CD4-positive, CD25-positive, alpha-beta regulatory T cell (primary cell): ENCODE measurements at places on chromosomes 16 and 17. TPM values are rescaled to one million over a fixed set of nuclear protein-coding genes. Genes with fewer than 3 reads are reported as not detected.

- no peaks in the 10 kb centered on the region for H3K27me3 ChIP-seq
- H3K27ac ChIP-seq = peak overlapping the region; percentile 82
- H3K4me1 ChIP-seq = peaks cover 50% of the 10 kb centered on the region
- DNase-seq = no peak
- peaks cover 2% of the 10 kb centered on the region for H3K36me3 ChIP-seq
Measured at GRCh38 chr17:57439651-57440050, 183.3 kb downstream of the MSI2 start.

DNA sequence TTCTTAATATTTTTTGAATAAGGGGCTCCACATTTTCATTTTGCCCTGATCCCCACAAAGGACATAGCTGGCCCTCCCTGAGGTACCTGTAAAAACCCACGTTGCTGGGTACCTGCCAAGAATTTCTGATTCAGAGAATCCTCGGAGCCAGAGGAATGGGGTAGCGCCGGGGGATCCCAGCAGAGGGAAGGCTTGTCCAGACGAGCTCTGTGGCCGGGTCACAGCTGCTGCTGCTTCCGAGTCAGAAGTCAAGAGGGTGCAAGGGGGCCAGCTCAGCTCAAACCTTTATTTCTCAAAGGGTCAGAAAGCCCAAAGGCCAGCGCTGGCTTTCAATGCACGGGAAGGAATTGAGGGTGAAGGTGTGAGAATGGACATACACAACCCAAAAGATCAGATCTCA lies 68.9 kb upstream of the SDK2 start:
- DNase-seq = no peak
- no peaks in the 10 kb centered on the region for H3K27me3 ChIP-seq
- no peaks in the 10 kb centered on the region for H3K36me3 ChIP-seq
- no peak overlapping the region for H3K4me3 ChIP-seq

DNA sequence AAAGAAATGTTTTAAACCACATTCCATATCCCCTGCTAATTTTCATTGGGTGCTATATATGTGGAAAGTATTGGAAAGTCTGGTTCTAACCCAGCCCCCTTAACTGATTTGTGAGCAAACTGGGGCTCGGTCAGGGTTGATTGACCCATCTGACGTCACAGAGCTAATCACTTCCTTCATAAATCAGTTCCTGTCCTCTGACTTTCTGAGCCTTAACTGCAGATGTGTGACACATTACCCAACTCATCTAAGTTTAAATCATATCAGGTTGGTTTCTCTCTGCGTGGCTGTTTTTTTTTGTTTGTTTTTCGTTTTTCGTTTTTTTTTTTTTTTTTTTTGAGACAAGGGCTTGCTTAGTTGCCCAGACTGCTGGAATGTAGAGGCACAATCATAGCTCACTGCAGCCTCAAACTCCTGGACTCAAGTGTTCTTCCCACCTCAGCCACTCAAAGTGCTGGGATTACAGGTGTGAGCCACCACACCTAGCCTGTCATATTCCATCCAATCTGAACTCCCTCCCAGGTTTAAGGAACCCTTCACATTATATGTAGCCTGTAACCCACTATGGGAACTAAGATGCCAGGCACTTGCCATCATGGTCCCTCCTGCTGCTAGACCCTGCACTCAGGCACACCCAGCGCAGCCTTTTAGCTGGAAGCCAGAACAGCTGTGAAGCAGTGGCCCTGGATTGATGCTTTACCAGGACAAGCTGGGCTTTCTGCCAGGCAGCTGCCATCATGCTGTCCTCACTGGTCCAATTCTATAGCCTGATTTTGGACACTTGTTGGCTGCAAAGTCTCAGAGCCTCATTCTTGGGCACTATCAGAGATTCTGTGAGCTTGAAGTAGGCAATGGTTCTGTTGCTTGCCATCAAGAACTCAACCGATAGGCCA lies 6.9 kb upstream of the BPTF start:
- no peak overlapping the region for H3K4me3 ChIP-seq
- no peak overlapping the region for H3K27ac ChIP-seq
- DNase-seq = no peak

DNA sequence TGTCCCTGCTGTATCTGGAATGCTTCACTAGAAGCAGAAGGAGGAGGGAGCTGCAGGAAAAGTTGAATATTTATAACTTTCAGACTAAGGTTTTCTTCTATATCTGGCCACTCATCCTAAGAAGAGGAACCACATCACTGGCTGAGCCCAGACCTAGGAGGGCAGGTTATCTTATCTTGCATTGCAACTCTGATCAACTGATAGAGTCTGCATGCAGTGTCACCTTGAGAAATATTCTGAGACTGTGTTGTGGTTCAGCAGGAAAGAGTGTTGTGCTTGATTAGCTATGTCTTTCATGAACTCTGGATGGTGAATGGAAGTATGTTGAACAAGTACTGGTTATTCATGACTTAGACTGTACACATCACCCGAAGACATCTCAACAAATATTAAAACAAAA lies 460.0 kb downstream of the TOX3 start:
- no peaks in the 10 kb centered on the region for H3K36me3 ChIP-seq
- H3K27ac ChIP-seq = no peak overlapping the region
- DNase-seq = no peak

DNA sequence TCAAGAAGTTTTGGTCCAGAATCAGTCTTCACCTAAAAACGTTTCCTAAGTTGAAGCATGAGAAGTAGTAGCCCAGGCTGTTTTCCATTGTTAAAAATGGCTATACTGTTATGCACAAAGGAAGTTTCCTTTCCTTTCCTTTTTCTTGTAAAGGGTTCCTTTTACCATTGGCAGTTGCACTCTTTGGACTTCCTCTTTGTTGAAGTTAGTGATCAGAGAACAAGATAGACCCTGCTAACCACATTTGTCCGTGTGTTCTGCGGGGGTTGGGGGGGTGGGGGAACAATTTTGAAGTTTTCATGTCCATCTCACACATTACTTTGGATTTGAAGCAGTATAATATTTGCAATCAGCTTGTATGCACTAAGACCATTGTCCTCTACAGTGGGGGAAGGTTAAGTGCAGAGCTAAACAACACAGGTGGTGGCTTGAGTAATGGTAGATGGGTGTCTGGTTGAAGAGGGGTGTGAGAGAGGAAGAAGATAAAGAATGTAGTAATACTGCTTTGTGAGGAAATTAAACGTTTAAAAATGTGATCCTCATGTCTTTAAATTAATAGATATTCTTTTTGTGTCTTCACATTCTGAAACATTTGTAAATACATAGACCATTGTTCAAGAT lies 1.4 kb downstream of the LPCAT2 start:
- DNase-seq = no peak
- no peak overlapping the region for H3K4me3 ChIP-seq
- H3K36me3 ChIP-seq = no peaks in the 10 kb centered on the region
- H3K27ac ChIP-seq = no peak overlapping the region
- peaks cover 18% of the 10 kb centered on the region for H3K27me3 ChIP-seq

GRCh38 chr16:56984639-56985038 lies 4.7 kb upstream of the NLRC5 start:
- no peaks in the 10 kb centered on the region for H3K27me3 ChIP-seq
- DNase-seq = no peak
- H3K36me3 ChIP-seq = peaks cover 18% of the 10 kb centered on the region
- peak overlapping the region; percentile 62 for H3K27ac ChIP-seq
- peak overlapping the region; percentile 52 for H3K4me3 ChIP-seq
- H3K4me1 ChIP-seq = peaks cover 51% of the 10 kb centered on the region

DNA sequence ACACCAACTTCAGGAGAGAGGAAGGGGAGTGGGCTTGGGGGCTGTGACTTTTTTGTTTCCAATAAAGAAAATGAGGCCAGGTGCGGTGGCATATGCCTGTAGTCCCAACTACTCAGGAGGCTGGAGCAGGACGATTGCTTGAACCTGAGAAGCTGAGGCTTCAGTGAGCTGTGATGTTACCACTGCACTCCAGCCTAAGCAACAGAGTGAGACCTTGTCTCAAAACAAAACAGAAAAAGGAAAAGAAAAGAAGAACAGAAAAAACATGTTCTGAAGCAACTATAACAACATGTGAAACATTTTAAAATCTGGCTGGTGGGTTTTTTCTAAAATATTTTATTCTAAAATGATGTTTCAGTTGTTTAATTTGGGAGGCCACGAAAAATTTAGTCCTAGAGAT lies 554.0 kb upstream of the ZFHX3 start:
- no peak for DNase-seq
- no peaks in the 10 kb centered on the region for H3K36me3 ChIP-seq
- no peaks in the 10 kb centered on the region for H3K4me1 ChIP-seq
- no peak overlapping the region for H3K27ac ChIP-seq
- H3K27me3 ChIP-seq = no peaks in the 10 kb centered on the region
- no peak overlapping the region for H3K4me3 ChIP-seq

The KRTAP4-1 gene
- total RNA-seq = not detected

The NPIPA5 gene
- 7.1 TPM for total RNA-seq
